ENCODE measurements at places on chromosomes 7 and 10.

GRCh38 chr7:113015034-113015645 lies 71.5 kb downstream of the GPR85 start:
- DNase-seq, result no peak

DNA sequence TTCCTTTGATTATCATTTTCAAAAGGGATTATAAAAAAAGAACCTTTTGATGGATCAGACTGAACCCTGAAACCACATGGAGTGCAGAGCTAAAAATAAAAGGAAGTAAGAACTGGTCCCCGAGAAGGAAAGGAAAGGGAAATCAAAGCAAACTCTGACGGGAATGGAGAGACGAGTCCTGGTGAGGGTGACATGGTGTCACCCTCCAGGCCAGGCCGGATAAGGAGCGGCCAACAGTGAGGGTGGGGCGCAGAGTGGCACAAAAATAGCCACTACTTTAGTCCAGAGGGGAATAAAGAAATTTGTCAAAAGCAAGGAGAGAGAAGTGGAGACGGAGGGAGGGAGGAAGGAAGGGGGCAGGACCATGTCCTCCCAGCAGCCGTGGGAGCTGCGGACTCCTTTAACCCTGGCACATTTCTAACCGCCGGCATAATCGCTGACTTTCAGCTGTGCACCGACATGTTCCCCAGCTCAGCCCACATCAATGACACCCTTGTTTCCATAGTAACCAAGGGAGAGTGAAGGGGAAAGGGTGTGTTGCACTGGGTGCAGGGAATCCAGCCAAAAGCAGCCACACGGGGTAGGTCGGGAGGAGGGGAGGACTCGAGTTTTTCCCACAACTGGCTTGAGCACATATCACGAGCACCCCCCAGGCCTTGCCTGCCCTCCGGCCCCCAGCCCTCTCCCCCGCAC lies 29.7 kb downstream of the TRIM8 start:
- peak; percentile 90 for DNase-seq

DNA sequence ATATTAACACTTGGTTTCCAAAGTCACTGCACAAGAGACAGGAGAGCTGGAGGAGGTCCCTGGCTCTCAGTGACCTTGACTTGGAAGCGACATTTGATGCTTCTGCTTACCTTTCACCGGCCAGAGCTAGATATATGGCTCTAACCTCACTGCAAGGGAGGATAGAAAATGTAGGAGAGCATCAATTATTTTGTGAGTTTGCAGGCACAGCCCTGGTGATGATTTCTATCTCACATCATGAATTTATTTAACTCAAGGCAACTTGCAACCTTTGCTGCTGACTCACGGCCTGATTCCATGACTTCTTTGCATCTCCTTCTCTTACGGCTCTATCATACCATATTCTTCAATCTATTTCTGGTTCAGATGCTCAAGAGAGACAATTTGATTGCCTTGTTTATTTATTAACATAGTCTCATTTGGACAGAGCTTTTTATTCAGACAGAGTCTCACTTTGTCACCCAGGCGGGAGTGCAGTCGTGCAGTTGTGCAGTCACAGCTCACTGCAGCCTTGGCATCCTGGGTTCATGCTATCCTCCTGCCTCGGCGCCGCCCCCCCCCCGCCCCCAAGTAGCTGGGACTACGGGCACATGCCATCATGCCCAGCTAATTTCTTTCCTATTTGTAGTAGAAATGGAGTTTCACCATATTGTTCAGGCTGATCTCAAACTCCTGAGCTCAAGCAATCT lies 196.0 kb downstream of the REEP3 start:
- no peak for DNase-seq

DNA sequence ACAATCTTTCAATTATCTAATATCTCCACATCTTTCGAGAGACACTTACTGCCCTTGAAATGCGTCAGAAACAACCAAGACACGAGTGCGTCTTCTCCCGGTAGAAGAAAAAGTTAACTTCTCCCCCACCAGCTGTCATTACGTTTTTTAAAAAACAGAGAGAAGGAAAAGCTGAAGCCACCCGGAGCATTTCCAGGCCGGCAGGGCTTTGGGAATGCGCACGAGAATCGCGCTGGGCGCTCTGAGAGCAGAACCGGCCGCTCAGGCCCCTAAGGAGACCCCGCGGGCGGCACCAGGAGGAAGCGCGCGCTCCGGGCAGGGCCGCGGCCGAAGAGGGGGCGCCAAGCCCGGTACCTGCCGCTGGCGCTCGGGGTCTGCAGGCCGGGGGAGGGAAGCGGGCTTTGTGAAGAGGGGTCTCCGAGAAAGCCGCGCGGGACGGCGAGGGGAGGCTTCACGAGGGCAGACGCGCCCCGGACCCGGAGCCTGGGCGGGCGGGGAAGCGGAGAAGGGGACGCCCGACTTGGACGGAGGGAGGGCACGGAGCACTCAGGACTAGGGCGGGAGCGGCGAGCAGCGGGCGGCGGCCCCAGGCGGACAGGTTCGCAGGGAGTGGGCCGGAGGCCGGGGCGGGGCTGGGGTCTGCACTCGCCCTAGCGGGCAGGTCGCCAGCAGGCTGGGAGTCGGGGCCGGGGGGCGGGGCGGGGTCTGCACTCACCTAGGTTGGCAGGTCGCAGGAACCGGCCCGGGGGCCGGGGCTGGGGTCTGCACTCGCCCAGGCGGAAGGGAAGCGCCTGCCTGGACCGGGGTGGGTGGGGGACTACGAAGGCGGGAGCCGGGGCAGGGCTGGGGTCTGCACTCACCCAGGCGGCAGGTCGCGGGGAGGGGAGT lies 932 bp downstream of the ESYT2 start:
- DNase-seq, result peak; percentile 59

GRCh38 chr7:5481241-5482019 lies 57.8 kb upstream of the TNRC18 start:
- DNase-seq, result no peak
